Central memory CD4-positive, alpha-beta T cell (primary cell): ENCODE measurements at places on chromosomes 7 and 10.

DNA sequence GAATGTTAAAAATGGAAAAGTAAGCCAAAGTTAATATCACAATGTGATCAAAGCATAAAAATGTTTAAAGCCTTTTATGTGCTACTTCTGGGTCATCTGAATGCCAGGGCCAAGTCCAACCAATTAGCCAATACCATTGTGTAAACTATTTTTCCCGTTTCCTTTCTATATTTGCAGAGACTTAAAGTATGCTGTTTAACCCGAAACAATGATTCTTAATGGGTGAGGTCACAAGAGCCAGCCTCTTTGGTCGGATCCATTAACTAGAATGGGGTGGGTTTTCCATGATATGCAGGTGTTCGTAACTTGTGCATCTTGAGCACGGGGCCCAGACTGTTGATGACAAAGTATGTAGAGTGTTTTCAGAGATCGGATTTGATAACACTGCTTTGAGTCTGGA, 111.3 kb upstream of the IGFBP3 start:
- DNase-seq, result no peak

- DNase-seq, result no peak
Measured at GRCh38 chr10:109961174-109962001, 38.1 kb upstream of the XPNPEP1 start.

GRCh38 chr10:30687698-30688213, 58.2 kb upstream of the LYZL2 start:
- peak; percentile 61 for DNase-seq

GRCh38 chr7:151849879-151850260, 27.0 kb downstream of the PRKAG2 start:
- DNase-seq, result no peak

DNA sequence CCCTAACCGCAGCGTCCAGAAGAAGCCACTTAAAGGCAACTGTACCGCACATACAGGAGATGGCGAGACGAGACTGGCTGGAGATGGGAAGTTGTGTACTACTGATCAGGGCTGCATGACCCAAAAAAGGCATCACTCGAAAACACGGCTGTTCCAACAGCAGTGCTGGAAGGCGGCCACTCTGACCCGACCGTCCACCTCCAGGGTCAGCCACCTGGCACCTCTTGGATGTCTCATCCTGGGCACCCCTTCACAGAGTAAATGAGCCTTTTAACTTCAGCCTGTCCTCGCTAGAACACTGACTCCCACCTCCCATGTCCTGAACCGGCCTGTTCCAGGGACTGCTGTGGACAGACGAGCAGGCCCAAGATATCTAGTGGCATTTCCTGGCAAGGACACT, 180.7 kb downstream of the DIP2C start:
- DNase-seq, result no peak

- no peak for DNase-seq
Measured at GRCh38 chr7:92877367-92877766, 41.0 kb upstream of the CDK6 start.

GRCh38 chr10:7773845-7774801, 13.7 kb downstream of the KIN start:
- DNase-seq, result no peak

DNA sequence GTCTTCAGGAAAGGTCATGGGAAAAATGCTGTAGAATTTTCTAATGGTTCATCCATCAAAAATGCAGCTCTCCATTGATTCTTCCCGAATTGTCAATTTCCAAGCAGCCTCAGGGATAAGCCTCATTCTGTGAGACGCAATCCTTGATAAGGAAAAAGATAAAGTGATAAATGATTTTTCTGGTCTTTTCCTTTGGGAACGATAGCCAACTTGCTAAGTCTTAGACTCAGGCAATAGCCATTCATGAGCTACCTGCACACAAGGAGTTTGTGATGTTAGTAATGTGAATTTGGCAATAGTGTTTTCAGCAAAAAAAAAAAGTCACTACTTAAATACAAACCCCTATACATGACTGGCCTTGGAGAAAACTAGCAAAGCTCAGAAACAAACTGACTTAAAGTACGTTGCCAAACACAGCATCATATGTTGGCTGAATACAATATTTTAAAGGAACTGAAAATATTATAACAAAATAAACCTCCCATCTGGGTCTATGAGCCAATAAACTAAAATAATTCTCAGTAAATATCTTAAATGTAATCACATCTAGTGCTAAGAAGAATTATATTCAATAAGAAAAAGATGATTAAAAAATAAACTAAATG, 75.5 kb downstream of the KLF6 start:
- DNase-seq, result no peak

DNA sequence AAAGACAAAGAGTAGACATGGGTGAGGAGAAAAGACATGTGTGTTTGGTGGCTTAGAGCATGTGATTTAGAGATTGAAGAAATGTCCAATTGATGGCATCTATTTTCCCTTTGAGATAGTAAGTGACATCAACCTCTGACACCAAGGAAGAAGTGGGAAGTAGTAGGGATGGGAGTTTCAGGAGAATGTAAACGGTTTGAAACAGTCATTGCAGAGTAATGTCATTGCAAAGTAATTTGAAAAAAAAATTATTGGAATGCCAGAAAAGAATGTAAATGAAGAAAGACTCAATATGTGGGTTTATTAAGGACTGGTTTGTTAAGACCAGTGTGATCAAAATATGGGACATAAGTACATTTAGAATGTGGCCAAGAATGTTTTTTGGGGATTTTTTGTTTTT, 26.6 kb downstream of the GNG11 start:
- no peak for DNase-seq

DNA sequence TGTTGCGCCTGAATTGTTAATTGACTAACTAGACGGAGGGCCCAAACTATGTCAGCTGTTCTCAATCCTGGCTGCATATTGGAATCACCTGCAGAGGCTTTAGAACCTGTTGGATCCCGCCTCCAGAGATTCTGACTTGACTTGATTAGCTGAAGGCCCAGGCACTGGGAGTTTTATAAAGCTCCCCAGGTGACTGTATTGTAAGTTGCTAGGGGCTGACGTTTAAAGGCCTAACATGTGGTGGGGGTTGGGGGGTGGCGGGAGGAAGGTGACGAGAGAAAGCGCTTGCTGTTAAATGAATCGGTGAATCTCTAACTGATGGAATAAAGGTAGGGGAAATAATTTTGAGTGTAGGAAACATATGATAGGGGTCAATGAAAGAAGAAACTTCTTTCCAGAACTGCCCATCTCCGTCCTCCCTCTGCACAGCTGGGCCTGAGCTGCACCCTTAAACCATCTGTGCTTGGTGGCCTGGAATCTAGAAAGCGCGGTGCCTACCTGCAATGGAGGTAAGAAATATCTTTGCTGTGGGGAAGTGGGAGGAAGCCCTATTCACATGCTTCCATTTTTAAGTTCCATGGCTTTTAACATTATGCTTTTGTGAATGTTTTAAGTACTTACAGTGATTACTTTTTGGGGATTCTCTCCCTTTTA, 225.0 kb upstream of the FAM3C start:
- no peak for DNase-seq
